ENCODE measurements at places on chromosomes 7 and 10.

- DNase-seq: no peak
Observed at GRCh38 chr10:103740611-103741010, 114.8 kb downstream of the SH3PXD2A start.

DNA sequence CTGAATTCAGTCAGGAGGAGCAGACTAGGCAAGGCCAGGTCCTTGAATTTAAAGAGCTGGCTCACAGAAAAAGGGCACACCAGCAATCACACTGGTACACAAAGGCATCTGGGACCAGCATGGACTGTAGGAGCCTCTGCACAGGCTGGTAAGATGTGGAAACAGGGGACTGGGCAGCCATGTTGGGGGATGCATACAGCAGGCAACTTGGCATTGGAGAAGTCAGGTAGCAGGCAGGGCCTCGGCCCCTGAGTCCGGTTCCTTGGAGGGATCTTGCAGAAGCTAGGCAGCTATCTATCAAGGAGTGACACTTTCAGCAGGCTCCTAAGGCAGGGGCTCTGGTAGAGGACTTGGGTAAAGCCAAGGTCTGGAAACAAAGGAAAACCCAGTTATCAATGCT is 376.3 kb upstream of the BMPER start:
- no peak for DNase-seq

GRCh38 chr7:139775829-139776266 is 1.9 kb downstream of the HIPK2 start:
- DNase-seq: peak; percentile 71

DNA sequence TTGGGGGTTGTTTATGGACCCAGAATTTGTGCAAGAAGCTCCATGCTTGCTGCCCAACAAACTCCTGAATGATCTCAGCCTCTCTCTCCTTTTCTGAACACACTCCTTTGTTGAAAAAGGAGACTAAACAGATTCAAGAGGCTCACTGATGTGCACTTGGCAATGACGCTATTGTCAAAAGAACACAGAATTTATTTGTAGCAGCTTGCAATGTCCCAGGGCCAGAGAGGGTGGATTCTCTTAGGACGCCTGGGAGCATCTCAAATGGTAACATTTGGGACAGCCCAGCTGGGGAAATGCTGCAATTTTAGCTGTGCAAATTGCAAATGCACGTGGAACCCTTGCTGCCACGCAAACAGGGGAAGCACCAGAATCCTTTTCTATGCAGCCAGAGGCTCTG is 79.9 kb downstream of the GPR26 start:
- no peak for DNase-seq

DNA sequence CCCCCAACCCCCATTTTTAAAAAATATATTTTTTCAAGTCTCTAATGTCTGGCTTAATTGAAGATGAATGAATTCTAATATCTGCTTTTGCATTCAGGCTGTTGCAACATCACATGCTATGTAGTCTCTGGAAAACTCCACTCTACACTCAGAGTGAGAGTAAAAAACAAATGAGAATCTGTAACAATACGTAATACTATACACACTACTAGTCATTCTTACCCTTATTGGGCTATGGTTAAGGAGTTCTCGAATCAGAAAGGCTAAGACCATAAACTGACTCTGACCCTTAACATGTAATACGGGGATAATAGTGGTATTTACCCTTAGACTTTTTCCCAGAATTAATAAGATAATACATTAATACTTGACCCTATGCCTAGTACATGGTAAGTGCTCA is 42.9 kb upstream of the TMEM168 start:
- no peak for DNase-seq

DNA sequence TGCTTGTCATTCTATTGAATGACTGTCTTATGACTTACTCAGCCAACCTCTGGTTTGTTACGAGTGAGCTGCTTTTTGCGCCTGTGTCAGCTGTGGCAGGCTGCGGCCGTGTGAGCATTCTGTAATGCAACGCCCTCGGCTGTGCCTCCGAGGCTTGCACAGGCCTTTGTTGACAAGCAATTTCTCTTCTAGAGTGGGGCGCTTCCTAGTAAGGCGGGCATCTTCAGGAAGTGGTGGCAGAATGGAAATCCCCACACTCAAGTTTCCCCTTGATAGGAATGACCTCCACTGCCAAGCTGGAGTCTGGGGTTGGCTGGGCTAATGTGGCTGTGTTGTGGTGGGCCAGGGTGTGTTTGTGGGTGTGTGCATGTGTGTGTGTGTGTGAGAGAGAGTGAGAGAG is 20.2 kb upstream of the TMEM178B start:
- DNase-seq: no peak

DNA sequence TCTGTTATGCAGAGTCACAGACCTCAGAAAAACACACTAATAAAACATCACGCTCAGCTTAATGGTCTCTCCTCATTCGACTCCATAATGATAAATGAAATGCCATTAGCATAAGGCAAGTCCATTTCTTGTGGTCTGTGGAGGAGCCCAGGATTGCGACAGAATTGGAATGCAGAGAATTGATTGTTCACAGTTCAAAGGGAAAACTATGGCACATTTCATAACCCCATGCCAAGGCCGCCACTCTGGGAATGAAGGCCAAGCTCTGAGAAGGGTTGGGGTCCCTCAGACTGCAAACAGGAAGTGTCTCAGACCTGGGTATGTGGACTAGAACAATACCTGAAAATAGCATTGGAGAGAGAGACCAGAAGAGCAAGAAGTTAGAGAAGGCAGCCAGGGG is 398.9 kb downstream of the ADRA2A start:
- no peak for DNase-seq

DNA sequence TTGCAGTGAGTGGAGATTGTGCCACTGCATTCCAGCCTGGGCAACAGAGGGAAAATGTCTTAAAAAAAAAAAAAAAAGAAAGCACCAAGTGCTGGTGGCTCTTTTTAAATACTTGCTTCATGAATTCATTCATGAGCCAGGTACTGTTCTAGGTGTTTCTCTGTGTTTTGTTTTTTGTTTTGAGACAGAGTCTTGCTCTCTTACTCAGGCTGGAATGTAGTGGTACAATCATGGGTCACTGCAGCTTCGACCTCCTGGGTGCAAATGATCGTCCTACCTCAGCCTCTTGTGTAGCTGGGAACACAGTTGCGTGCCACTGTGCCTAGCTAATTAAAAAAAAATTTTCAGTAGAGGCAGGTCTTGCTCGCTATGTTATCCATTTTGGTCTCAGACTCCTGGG is 5.3 kb downstream of the STOX1 start:
- DNase-seq: no peak

DNA sequence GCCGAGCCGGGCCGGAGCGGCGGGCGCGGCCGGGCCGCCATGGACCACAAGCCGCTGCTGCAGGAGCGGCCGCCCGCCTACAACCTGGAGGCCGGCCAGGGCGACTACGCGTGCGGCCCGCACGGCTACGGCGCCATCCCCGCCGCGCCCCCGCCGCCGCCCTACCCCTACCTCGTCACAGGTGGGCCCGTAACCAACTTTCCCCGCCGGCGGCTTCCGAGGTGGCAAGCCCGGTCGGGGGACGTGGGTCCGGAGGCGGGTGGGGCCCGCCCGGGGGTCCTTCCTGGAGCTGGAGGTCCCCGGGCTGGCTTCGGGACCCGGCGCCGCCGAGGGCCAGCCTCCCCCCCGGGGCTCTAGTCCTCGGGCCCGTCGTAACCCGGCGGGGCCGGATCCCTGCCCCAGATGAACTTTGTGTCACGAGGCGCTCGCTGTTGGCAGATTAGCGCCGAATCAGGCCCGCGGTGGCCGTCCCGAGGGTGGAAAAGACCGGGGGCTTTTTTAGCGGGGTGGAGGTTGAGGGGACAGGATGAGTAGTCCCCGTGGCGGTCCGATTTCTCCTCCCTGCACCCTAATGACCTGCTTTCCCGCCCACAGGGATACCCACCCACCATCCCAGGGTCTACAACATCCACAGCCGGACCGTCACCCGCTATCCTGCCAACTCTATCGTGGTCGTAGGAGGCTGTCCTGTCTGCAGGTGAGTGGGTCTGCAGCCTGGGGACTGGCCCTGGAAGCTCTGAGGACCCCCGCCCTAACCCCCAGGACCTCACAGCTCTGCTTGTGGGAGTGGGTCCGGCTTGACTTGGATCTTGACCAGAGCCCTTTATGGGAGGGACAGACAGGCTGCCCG is 496 bp downstream of the BRI3 start:
- peak; percentile 63 for DNase-seq

DNA sequence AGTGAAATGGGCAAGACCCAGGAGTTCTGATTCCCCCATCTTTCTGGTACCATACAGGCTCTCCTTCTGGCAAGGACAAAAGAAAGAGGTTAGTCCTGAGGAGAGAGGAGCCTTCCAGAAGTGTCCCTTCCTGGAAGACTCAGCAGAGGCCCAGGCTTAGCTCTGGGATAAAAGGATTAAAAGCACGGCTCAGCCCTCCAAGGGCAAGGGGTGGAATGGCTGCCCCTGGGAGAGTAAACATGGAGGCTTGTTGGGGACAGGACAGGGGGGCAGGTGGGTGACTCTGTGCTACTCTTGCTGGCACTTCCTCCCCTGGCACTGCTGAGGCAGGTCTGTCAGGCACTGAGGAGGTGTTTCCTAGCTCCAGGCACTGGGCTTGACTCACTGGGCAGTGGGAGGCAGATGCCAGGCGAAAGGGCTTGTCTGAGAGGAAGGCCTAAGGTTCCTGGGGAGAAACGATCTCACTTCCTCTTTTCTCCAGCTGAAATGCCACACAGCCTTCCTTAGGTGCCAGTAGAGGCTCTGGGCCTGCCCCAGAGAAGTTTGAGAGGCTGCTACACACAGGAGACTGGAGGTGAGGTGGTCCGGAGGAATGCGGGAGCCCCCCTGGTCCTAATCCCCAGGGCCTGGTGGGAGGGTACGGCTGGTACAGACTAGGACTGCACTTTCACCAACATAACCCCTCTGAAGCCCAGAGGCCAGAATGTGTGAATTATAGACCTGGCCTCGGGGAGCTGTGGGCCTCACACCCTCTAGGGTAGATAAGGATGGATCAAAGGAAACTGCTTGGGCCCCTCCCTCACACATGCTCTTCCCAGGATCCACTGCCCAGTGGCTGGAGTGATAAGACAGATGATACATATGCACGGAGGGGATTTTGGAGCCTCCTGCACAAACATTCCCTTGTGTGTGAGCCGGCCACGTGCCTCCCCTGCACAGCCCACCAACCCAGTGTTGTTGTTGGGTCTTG is 63.2 kb upstream of the PODXL start:
- no peak for DNase-seq

DNA sequence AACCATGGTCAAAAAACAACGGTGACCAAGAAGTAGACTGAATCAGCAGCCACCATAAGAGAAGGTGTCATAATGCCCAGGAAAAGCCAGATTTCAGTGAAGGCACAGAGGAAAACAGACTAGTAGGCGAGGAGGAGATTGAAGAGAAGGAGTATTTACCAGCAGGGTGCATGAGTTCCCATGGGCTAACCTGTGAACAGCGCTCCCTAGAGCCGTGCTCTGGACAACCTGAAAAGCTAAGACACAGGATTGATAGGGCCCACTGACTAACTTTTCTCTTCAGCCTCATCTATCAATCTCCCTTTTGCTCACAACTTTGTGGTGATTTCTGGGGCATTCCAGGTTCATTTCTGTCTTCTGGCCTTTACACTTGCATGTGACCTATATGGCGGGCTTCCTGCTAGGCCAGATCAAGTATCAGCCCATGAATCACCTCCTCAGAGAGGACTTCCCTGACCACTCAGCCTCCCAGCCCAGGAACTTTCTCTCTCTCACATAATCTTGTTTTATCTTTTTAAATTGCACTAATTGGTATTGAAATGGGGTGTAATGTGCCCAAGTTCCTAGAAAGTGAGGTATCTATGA is 12.8 kb downstream of the ANKRD22 start:
- no peak for DNase-seq

DNA sequence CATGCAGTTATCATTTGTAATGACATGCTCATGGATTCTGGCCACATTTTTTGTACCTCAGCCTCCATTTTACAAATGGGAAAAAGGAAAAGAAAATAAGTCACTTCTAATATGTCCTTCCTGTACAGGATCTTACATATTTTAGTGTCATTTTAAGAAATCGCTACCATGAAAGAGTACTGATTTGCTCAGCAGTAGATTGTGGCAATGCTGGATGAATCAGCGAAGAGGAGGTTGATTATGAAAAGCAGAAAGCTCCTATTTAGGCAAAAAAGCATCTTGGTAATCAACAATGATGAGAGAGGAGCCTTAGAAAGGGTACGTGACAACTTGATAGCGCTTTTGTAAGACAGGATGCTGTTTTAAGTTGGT is 522.9 kb downstream of the PARD3 start:
- DNase-seq: no peak

DNA sequence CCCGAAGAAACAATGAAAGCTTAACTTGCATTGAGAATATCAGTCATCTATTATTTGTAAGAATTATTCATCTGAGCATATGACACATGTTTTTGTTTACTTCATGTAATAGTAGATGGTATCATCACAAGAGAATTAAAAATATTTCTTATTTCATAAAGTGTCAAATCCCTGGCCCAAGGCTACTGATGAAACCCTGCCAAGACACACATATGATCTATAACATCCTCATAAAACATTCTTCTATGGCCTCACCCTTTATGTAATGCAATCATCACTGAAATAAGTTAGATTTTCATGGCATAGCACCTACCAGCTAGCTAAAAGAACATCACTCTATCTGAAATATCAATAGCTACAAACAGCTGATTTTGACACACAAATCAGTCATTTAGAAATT is 385.6 kb upstream of the PHF14 start:
- DNase-seq: no peak

DNA sequence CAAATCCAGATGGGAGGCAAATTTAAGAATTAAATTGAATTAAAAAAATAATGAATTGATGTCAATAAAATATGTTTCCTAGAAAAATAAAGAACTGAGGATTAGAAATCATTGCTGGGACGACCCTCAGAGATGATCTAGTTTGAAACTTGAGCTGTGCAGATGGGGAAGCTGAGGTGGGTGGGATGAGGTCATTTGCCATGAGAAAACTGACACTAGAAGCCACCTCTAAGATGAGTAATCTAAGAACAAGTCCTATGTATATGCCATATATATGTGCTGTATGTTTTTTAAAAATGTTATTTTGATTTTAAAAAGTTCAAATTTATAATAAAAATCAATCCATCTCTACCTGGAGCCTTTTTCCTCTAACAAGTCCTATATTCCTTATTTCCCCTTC is 135.7 kb downstream of the RSU1 start:
- DNase-seq: no peak

Measured in right kidney (tissue), 9 donors.